ENCODE measurements at places on chromosomes 12 and 14. TPM values are rescaled to one million over a fixed set of nuclear protein-coding genes. Genes with fewer than 3 reads are reported as not detected.

Gene ZFHX2
- 0.82 TPM for total RNA-seq

Gene SIX6
- total RNA-seq: not detected

Gene DPY19L2
- 1.9 TPM for total RNA-seq

Gene GZMB
- total RNA-seq: not detected

Gene RGS6
- total RNA-seq: not detected

All from A549 treated with Hydrocortisone at 1 μM for 4 hours (cell line).